SK-MEL-5 (cell line): ENCODE measurements at places on chromosomes 5 and 9. TPM values are rescaled to one million over a fixed set of nuclear protein-coding genes. Genes with fewer than 3 reads are reported as not detected.
A peak's percentile ranks its signal among the peaks of the same experiment; 100 is the strongest.

DNA sequence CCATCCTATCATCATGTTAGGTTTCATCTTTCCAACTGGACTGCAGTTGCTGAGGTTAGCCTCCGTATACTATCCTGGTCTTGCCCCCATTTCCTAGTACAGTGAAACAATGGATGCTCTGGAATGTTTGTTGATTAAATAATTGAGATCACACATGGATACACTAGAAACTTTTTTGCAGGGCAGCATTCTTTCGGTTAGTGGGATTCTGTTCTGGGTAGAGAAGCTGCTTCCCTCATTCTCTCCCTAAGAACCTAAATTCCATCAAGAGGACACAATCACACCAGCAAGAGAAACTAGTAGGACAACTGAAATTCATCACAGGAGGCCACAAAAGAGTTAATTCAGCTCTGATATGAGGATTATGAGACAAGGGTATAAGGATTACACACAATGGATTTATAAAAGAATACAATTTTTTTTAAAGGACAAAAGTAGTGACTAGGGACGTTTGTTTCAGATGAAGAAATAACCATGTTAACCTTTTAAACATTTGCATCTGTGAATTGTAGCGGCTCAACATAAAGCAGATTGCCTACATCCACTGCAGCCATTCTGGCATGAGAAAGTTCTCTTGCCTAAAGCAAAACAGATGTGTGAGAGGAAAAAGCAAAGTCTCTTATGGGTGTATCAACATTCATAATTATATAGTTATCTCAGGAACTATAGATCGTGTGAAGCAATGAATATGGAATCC lies 162.7 kb upstream of the LHFPL2 start:
- DNase-seq = no peak

GRCh38 chr9:135848341-135849047 lies 58.9 kb downstream of the CAMSAP1 start:
- no peak for DNase-seq

DNA sequence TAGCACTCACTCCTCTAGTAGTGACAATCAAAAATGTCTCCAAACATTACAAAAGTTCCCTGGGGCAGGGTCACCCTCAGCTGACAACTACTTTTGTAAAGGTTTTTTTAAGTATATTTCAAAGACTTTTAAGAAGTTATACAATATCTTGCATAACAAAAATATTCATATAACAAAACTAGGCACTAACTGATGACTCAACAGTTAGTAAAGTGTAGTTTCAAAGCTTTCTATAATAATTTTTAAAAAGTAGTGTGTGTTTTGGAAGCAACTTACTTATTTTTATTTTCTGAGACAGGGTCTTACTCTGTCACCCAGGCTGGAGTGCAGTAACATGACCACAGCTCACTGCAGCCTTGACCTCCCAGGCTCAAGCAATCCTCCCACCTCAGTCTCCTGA lies 84.9 kb downstream of the BAAT start:
- no peak for DNase-seq

DNA sequence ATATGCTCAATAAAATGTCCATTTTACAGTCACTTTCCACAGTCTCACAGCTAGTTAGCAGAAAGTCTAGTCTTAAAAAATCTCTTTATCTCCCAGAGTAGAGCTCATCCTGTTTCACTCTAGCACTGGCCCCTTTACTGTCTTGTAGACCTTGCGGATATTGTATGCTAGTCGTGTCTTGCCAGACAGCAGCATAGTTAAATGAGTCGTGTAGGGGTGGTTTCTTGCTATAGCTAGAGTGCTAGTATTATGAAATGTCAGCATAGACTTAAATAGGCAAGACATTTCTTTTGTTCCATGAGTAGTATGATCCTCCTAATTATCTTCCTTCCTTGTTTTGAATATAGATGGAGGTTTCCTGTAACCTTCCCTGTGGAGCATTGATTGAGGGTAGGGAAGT lies 77.4 kb downstream of the C7 start:
- DNase-seq = no peak

The FOXI1 gene
- total RNA-seq = not detected in 2 replicates

The IFNA2 gene
- not detected in 2 replicates for total RNA-seq

The CDO1 gene
- total RNA-seq = 0.42 and 1.1 TPM in 2 replicates

The NUP155 gene
- total RNA-seq = 96.5 and 97.8 TPM in 2 replicates

DNA sequence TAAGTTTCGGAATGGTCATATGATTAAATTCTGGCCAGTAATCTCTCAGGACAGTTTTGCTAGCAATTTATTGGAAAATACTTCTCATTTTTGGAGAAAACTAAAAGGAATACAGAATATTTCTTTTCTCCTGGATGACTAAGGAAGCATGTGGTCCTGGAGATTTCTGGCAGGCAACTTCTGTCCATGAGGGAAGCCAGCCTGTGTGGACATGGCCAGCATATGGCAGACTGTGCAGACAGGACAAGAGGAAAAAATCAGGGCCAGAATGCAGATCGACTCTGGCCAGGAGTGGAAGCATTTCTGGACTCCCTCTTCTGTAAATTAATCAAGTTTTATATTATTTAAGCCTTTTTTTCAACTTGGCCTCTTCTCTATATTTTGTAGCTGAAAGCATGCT lies 100.4 kb upstream of the CDH18 start:
- DNase-seq = no peak

- peak; percentile 68 for DNase-seq
Measured at GRCh38 chr9:101445353-101446029, 9.9 kb upstream of the ALDOB start.

The PLAC8L1 gene
- total RNA-seq = not detected in 2 replicates
